ENCODE measurements at places on chromosomes 7 and 10.
A peak's percentile ranks its signal among the peaks of the same experiment; 100 is the strongest.

GRCh38 chr10:45180946-45181875 is 134.2 kb downstream of the OR13A1 start:
- DNase-seq: no peak

GRCh38 chr7:1466524-1467271 is 7.4 kb upstream of the MICALL2 start:
- peak; percentile 34 for DNase-seq

- DNase-seq: no peak
Observed at GRCh38 chr10:70671619-70672164, 614 bp upstream of the ADAMTS14 start.

GRCh38 chr7:107108793-107109371 is 59.9 kb upstream of the HBP1 start:
- no peak for DNase-seq

- DNase-seq: no peak
Observed at GRCh38 chr7:82430500-82431465, 12.8 kb downstream of the CACNA2D1 start.

DNA sequence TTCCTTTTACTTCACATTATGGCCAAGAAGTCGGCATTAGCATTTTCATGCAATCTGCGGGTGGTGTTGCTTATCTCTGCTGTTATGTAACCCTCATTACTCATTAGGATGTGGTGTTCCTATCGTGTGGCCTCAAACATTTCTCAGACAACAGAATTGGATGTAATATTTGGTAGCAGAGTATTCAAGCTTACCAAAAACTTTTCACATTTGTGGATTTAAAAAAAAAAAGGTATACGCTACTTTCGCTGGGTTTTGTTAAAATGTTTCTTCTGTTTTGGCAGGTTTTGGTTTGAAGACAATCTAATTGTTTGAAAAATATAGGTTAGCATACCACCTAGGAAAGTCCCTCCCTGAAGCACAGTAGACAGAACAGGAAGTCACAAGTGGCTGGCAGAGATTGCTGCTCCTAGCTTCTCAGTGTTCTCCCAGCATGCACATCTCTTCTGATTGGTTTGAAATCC is 128.8 kb downstream of the GATA3 start:
- no peak for DNase-seq

DNA sequence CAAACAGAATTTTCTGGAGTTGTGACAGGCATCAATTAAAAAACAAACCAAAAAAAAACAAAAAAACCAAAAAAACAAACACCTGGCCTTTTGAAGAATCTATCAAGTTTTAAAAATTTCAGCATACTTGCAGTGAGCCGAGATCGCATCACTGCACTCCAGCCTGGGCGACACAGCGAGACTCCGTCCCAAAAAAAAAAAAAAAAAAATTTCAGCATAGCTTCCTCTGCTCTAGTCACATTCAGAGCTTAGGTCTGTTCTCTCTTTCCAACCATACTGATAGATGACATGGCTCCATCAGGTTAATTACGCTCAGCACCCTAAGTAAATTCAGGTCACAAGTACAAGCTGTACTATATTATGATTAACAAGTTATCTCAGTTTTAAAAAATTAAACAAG is 3.1 kb downstream of the KBTBD2 start:
- no peak for DNase-seq

DNA sequence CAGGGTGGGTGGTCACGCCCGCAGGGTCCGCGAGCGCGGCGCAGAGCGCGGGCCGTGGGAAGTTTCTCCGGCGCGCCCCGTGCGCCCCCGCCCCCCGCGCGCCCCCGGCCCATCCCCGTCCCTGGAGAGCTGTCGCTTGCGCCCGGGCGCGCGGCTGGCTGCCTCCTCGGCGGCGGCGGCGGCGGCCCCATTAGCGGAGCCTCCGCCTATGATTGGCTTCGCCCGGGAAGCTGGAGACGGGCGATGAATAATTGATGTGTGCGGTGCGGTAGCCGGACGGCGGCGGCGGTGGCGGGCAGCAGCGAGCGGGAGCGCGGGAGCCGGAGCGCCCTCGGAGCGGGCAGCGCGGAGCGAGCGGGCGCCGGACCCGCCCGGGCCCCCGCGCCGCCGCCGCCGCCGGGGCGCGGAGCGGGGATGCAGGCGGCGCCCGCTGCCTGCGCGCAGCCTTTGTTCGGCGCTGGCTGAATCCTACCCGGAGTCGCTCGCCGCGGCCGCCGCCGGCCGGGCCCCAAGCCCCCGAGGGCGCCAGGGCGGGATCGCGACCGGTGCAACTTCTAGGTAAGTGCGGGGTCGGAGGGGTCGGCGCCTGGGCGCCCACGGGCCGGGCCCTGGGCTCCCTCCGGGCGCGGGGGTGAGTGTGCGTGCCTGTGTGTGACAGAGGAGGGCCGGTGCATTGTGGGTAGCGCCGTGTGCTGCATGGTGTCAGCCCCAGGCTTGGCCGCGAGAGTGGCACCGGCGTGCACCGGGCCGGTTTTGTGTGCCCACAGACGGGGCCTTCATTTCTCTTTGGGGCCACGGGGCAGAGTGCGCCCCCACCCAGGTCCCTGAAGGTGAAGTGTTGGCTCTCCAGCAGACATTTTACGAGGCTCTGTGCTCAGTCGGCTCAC is 103.8 kb upstream of the PPIF start:
- no peak for DNase-seq

- no peak for DNase-seq
Observed at GRCh38 chr10:113506476-113506875, 46.4 kb upstream of the HABP2 start.

- DNase-seq: no peak
Observed at GRCh38 chr7:36440880-36441279, 51.2 kb downstream of the ANLN start.

GRCh38 chr7:30086529-30086928 is 48.3 kb upstream of the MTURN start:
- no peak for DNase-seq

DNA sequence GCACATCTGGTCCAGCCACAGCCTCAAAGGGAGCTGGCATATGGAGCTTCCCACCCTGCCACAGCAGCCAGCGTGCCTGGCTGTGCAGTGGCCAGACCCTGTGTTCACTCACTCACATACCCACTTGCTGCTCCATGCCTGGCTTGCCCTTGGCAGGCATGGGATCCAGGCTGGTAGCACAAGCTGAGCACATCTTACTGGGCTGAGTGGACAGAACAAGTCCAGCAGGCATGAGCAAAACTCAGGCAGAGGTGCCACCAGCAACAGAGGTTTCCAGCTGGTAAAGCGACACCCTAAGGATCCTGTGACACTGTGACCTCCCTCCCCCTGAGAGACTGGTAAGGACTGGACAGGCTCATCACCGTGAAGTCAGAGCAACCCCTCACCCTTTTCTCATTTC is 25.1 kb downstream of the SVIL start:
- DNase-seq: no peak

DNA sequence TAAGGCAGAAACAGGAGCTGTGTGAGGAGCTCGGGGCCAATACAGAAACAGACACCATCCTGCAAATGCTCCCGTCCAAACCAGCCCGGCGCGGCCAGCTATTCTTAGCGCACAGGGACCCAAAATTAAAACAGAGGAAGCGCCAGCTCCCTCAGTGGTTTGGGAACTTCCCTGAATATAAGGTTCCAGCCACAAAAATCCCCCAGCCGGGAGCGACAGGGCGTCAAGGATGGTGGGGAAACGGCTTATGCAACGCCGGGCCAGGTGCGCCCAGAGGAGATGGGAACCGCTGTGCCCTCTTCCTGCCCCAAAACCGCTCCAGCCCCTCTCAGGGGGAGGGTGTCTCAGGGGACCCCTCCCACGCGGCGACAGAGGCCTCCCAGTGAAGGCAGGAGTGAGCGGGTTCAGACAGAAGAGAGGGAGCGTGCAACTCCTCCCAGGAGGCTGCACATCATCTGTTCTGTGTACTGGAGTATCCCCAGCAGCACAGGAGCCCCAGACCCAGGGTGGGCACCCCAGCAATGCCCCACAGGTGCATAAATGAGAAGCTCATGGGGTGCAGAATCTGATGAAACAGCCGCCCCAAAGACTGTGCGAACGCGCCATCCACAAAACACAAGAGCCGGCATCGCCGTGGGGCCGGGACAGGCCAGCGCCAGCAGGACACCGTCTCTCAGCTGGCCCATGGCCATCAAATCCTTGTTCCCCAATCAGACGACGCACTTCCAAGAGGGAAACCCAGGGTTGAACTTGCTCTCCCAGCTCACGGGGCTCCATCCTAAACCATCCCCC is 73.9 kb upstream of the PDGFA start:
- DNase-seq: no peak

- no peak for DNase-seq
Observed at GRCh38 chr7:23925088-23925487, 215.1 kb downstream of the STK31 start.

GRCh38 chr10:30182191-30183054 is 123.0 kb upstream of the JCAD start:
- no peak for DNase-seq

DNA sequence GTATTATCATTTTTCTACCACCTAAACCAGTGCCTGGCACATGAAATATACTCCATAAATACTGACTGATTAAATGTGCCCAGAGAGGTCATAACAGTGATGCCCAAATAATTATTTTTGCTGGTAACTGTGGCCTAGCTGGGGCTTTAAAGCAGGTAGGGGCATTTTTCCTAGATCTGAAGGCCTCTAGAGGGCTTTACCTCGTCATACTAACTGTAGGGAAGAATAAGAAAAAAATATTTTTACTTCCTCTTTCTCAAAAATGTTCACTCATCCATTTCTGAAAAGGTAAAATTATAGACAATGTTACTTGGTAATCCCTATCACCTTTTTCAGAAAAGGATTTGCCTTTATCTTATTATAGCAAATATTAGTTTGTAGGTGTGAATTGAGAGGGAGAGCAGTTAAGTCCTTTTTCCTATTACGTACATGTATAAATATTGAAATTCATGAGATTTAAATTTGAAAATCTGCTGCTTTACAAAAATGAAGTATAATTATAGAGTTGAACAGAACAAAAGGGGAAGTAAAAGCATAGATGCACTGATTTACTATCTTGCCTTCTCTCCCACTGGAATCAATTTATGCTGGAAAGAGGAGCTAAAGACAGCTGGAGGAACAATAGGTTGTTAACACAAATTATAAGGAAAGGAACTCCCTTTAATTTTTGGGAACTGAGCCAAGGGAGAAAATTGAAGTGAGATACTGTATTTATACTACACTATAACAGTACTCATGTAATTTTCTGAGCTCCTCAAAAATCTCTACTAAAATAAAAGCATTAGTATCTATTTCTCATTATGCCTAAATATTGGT is 71.5 kb upstream of the NOBOX start:
- no peak for DNase-seq

DNA sequence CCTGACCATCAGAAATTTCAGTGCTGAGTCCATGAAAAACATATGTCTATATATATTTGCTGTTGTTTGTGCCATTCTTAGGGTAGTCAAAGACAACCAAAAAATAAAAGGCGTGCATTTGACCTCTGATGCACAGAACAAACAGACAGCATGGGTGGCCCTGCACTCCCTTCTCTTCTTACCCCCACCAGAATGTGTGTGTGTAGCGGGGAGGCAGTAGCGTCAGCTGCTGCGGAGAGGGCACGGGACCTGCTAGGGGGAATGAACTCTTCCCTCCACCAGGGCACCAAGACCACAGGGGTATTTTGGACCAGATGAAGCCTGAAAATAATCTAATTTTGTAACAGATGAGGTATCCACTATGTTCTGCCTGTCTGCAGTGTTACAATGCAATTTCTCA is 277.7 kb upstream of the ZNF32 start:
- DNase-seq: no peak

GRCh38 chr10:5168897-5169420 is 16.0 kb downstream of the AKR1C8 start:
- DNase-seq: no peak

DNA sequence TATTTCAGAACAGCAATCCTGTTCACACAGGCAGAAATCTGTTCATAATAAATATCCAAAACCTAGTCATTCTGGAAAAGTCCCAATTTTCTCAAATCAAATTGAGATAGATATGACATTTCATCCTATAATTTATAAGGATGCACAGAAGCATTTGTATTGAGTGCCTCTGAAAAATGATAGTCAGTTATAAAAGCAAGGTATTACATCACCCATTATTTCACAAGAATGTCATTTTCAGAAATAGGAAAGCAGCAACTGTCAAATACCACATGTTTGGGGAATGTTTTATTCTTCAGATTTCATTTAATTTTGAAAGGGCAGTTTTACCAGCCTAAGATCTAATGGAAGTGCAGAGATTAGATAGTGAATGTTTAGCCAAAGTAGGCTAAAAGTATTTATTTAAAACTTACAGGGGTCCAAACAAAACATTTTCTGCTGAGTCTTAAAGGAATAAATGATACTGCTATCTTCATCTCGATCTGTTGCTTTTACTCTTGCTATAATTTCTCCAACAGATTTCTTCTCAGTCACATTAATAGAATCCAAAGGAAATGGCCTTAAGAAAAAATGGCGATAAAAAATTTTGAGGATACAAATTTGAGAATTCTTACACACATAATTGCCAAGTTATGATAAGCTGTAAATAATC is 185.8 kb downstream of the HGF start:
- DNase-seq: no peak

GRCh38 chr10:99815621-99816020 is 33.2 kb downstream of the ABCC2 start:
- DNase-seq: no peak

- no peak for DNase-seq
Observed at GRCh38 chr7:116273918-116274301, 63.6 kb downstream of the TES start.

GRCh38 chr7:139783647-139784385 is 6.0 kb upstream of the HIPK2 start:
- no peak for DNase-seq

GRCh38 chr7:95517458-95517857 is 31.7 kb downstream of the ASB4 start:
- no peak for DNase-seq

GRCh38 chr7:54705436-54705835 is 53.6 kb downstream of the SEC61G start:
- DNase-seq: no peak

DNA sequence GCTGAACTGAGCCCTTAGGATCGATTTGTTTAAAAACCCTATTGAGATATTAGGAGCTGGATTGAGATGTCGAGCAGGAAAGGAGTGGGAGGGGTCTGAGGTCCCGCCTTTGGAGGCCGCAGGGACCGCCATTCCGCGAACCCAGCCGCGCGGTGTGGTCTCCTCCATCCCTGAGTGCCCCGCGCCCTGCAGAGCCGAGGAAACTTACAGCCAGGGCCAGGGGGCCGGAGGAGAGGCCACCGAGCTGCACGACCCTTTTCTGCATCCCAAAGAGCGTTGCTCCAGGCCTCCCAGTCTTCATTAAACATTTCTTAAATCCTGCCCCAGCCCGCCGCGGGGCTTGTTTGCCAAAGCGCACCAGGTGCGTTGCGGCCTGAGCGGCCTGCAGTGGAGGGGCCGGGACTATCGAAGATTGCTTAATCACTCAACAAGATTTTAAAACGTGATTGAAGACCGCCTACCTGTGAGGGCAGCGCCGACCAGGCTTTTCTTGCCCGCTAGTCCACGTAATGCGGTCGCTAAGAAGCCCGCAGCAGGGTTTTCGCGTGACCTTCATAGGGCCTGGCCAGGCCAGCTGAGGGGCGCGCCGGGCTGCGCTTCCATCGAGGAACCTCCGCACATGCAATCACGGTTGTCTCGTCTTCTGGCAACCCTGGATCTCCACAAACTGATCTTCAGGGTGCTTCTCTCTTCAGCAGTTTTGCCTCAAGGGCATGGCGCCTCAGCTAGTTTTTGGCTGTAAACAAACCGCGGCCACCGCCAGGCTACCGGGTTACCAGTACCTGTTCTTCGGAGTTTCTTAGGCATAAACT is 2.0 kb upstream of the CTBP2 start:
- DNase-seq: no peak
